ENCODE measurements at places on chromosomes 5 and 9.

GRCh38 chr5:59543821-59544442, 349.6 kb downstream of the PDE4D start:
- DNase-seq, result no peak

GRCh38 chr5:173655196-173655797, 38.8 kb upstream of the BOD1 start:
- no peak for DNase-seq

GRCh38 chr9:23820451-23821374, 5.3 kb downstream of the ELAVL2 start:
- no peak for DNase-seq

- no peak for DNase-seq
Measured at GRCh38 chr5:57784121-57784520, 301.5 kb upstream of the ACTBL2 start.

DNA sequence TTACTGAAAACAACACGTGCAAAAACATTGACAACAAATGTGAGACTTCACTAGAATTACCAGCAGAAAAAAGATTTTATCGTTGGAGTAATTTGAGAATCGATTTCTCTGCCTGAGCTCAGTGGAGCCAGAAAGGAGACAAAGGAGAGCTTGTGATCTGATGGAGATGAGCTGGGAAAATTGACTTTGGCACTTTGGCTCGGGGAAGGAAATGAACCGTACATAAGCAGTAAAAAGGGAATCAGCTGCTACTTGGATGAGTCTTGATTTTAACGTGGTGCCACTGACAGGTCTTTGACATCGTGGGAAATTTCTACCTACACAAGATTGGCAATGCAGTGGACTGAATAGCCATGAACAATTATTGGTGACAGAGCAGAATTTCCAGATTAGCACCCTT, 244.7 kb upstream of the RPS23 start:
- DNase-seq, result no peak

- no peak for DNase-seq
Measured at GRCh38 chr5:87650284-87650683, 237.6 kb upstream of the CCNH start.

DNA sequence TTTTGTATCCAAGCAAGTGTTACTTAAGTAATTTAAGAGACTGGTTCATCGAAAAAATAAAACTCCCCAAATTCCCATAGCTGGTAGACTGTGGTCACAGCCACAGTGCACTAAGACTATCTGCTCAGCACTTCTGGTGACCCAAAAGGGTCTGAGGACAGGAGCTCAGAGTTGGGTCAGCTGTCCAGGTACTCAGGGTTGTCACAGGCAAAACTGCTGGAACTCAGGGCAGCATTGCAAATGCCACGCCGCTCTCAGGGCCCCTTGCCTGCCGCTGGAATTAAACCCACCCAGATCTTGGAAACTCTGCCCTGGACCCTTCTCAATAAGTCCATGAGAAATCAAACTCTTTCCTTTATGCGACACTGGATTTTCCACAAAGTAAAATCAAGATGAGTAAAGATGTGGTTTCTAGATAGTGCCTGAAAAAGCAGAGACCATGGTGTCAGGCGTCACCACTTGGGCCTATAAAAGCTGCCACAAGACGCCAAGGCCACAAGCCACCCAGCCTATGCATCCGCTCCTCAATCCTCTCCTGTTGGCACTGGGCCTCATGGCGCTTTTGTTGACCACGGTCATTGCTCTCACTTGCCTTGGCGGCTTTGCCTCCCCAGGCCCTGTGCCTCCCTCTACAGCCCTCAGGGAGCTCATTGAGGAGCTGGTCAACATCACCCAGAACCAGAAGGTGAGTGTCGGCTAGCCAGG, at the start of gene IL13:
Gene IL13, plus strand, starts transcription at position 498 of the 705 bp plus-strand sequence. Its CDS starts 14 bp downstream, at position 512.
- DNase-seq, result no peak

DNA sequence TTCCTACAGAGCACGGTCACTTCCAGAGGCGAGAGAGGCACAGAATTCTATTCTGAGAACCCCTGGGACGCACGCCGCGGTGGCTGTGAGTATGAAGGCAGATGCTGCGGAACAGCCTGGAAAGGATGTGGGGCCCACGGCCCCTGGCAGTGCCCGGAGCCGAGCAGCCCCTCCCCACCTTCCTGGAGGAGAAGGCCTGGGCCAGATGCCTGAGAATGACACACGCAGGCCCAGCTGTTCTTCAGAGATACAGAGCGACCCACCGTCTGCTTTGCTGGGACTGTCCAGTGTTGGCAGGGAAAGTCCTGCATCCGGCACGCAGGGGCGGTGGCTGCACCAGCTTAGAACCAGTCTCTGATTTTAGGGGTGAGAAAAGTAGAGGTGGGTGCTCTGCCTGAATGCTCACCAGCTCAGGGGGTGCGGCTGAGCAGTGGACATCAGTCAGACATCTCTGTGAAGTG, 116.7 kb upstream of the LPCAT1 start:
- no peak for DNase-seq

GRCh38 chr5:59055745-59056448, 473.0 kb downstream of the RAB3C start:
- DNase-seq, result no peak

GRCh38 chr9:4152876-4153275, 147.0 kb downstream of the GLIS3 start:
- DNase-seq, result no peak

DNA sequence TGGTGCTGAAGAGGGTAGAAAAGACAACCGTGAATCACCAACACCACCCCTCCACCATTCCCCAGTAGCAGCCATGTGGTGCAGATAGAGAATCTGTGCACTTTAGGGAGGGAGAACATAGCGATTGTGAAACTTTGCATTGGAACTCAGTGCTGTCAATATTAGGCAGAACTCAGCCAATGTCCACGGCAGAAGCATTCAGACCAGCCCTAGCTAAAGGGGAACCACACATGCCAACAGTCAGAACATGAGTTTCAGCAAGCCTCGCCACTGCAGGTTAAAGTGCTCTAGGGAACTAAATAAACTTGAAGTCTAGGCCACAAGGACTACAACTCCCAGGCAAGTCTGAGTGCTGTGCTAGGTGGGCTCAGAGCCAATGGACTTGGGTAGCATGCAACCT, 38.5 kb upstream of the DEPDC1B start:
- no peak for DNase-seq

DNA sequence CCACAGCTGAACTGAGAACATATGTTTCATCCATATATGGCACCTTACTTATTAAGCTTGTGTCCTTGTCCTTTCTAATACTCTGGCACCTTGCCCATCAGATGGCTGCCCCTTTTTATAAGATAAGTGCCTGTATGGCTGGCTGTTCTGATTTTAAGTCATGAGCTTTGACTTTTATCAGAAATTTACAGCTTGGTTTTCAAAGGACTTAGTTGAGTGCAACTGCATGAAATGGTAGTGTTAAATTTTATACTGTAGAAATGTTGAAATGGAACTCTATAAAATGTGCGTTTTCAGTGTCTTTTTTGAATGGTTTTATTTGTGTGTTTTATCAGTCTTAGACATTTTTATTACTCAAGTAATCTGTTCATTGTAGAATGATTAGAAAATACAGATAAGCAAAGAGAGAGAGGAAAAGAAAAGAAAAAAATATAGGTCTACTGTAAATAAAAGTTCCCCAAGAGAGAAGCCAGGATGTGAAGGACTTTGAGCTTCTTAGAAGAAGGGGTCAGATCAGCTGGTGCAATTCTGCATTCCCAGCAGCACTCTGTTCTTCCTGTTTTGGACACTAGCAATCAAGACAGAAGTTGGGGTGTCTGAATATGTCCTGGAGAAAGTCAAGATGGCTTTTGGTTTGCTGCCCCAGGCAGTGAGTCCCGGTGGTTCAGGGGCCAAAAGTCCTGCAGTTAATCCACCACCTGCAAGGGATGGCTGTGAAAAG, 38.9 kb downstream of the ARHGAP26 start:
- no peak for DNase-seq

- no peak for DNase-seq
Measured at GRCh38 chr5:64221911-64222310, 56.3 kb downstream of the RNF180 start.

- DNase-seq, result no peak
Measured at GRCh38 chr5:14415024-14415697, 166.4 kb upstream of the OTULINL start.

- DNase-seq, result no peak
Measured at GRCh38 chr5:8864053-8864452, 681.8 kb downstream of the SEMA5A start.

- no peak for DNase-seq
Measured at GRCh38 chr5:74765201-74765600, 1.7 kb downstream of the GFM2 start.

DNA sequence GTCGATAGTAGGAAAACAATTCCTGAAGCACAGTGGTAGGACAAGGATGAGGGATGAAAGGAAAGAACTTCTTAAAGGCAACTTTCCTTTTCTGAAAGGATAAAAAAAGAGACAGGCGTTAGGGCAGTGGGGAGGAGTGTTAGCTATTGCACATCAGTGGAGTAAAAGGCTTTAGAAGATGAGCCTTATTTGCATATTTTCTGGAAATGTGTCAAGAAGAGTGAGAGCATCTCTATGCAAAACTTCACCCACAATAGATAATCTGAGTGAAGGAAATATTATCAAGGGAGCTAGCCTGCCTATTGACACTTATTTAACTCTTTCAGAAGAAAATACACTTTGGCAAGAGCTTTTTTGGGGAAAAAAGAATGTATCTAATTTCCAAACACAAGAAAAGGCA, 151.6 kb downstream of the MACIR start:
- DNase-seq, result no peak

DNA sequence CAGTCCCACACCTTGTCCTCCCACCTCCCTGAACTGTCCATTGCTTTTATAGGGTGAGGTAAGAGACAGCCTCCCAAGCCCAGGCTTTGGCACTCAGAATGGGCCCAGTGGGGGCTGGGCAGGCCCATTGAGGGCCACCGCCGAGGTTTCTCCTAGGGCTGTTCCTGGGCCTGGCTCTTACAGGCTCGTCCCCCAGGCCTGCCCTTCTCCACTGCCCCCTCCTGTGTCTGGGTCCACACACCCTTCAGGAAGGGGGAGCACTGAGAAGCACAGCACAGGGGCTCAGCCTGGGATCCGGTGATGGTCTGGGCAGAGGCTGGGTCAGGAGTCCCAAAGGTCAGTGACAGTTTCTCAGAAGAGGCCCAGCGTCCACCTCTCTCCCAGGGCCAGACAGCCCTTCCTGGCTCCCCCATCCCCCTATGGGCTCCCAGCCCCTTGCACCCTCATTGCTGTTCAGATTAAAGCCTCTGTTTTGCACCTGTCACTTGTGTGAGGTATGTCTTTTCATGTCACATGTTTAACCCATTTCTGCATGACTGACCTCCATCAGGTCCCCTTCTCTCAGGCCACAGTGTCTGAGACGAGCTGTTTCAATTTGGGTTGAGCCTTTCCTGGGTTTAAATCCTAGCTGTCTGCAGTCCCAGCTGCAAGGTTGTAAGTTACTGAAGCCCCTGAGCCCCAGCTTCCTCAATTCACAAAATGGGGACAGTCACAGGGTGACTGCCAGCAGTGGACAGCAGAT, 29.4 kb downstream of the IER5L start:
- no peak for DNase-seq

- no peak for DNase-seq
Measured at GRCh38 chr9:107466826-107467225, 22.7 kb downstream of the KLF4 start.

- DNase-seq, result no peak
Measured at GRCh38 chr9:137319011-137319738, 17.1 kb upstream of the NRARP start.

DNA sequence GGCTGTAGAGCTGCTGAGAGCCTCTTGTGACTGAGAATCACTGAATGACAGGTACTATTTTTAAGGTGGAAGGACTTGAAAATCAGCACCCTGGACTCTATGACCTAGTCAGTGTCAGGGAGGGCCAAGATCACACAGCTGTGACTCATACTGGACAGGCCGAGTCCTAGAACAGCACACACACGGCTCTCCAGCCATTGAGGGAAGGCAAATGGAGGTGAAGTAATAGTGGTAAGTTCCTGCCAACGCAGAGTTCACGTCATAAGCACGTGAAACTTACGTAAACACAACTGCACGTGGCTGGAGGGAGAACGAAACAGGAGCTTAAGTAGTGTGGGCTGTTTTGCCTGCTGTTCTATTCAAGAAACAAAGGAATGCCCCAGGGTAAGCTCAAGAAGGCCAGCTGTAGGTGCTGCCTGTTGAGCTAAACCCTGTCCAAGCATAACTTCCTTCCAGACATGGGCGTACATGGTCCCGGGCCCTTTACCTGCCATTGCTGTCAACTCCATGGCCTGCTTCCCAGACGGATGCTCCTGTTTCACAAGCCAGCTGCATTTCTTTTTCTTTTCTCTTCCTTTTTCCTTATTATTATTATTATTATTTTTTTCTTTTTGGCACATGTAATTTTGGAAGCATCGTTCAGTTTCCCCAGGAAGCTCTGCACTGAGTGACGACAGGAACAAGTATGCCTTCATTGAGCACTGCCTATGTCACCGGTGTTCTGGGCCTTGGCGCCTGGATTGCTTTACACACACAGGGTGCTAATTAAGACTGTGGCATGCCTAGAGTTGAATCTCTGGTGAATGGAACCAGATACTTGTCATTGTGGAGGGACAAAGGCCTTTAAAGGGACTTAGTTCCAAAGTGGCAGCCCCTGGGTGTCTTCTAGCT, 10.2 kb upstream of the LCP2 start:
- DNase-seq, result peak; percentile 23

DNA sequence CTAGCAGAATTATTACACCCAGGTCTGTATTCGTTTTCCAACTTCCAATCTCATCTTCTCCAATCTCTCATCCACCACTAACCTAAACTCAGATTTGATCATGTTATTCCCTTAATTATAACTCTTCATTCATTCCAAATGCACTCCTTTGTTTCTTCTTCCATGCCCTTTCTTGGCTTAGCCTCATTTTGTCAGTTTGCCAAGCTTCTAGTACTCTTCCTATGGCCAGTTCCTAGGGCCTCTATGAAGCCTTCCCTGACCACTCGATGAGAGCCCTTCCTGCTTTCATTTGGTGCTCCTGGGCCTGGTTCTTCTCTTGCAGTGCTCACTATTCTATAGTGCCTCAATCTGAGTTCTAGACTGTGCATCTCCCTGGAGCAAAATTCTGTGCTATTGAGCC, 5.8 kb downstream of the FAM219A start:
- DNase-seq, result no peak

GRCh38 chr5:154627698-154628678, 127.2 kb upstream of the LARP1 start:
- no peak for DNase-seq

- DNase-seq, result no peak
Measured at GRCh38 chr5:103270581-103270980, 12.0 kb downstream of the MACIR start.
